ENCODE measurements at places on chromosomes 11 and 22.

DNA sequence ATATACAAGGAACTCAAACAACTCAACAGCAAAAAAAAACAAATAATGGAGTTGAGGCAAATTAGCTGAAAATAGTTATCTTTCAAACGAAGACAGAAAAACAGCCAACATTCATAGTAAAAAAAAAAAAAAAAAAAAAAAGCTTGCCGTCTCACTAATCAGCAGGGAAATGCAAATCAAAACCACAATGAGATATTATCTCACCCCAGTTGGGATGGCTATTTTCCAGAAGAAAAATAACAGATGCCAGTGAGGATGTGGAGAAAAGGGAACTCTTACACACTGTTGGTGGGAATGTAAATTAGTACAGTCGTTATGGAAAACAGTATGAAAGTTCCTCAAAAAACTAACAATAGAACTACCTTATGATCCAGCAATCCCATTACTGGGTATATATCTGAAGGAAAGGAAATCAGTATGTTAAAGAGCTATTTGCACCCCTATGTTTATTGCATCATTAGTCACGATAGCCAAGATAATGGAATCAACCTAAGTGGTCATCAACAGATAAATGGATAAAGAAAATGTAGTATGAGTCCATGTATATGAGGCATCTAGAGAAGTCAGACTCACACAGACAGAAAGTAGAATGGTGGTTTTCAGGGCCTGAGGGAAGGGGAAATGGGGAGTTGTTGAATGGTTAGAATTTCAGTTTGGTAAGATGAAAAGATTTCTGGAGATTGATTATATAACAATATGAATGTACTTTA is 56.0 kb downstream of the USP35 start:
- no peak for DNase-seq

DNA sequence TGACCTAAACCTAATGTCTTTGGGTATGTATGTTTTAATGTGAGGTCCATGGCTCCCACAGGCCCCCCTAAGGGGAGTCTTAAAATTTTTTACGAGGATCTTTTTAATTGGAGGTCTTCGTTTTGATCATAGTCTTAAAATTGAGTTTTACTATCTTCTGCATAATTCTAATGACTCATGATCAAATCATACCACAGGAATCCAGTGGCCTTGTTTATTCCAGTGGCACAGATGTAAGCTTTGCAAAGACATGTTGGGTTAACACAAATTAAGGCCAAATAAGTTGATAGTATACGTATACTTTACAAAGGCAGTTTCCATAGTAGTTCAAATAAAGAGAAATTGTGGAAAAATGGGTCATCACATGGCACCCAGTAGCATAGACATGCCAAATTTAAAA is 33.9 kb upstream of the FJX1 start:
- no peak for DNase-seq

DNA sequence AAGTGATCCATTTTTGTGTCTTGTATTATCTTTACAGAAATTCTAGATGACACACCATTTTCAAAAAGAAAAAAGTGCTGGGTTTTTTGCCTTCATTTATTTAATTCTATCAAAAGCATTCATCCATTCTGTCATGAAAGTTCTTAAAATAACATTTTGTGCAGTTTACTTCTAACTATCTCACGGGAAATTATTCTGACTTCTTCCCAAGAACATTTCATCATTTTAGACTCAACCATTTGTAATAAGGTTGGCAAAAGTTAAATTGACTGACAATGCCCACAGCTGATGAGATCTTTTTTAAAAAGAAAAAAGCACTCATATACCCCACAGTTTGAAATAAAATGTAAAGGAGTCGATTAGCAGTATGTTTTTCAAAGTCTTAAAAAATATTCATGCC is 68.5 kb downstream of the SBF2 start:
- no peak for DNase-seq

GRCh38 chr11:32573228-32573627 is 10.4 kb upstream of the EIF3M start:
- DNase-seq = no peak

DNA sequence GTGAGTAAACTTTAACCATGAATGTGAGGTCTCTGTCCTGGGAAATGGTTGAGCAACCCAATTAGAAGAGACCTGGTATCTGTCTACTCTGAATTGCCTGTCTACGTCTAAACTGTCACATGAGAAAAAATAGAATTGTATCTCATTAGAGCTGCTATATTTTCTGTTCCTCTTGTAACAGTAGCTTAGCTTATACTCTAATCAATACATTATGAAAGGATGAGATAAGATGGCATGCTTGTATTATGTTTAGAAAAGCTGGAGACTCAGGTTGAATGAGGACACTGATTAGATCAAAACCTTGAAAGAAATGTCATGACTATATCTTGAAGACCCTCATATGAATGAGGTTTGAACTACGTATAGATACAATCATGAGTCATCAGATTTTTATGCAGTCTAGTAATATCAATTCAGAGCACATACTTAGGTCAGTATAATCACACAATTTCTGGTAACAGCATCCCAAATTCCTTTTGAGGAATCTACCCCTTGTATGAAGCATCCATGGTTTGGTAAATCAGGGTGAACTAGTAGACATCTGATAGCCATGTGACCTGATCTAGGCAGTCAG is 561.5 kb upstream of the CHORDC1 start:
- no peak for DNase-seq

GRCh38 chr22:35930933-35931332 is 97.7 kb downstream of the RBFOX2 start:
- DNase-seq = no peak

DNA sequence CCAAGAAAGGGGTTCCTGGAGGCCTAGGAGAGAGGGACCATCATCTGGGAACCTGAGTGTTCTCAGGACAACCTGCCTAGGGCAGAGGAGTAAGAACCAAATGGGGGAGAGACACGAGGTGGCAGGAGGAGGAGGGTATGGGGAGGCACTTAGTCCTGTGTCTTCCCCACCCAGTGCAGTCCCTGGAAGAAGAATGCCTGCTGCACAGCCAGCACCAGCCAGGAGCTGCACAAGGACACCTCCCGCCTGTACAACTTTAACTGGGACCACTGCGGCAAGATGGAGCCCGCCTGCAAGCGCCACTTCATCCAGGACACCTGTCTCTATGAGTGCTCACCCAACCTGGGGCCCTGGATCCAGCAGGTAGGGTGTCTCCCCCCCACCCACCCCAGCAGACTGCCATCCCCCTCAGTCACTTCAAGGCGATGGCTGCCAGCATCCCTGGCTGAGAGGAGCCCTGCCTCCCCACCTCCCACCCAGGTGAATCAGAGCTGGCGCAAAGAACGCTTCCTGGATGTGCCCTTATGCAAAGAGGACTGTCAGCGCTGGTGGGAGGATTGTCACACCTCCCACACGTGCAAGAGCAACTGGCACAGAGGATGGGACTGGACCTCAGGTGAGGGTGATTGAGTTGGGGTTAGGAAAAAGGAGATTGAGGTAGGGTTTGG is 3.7 kb upstream of the INPPL1 start:
- no peak for DNase-seq

- DNase-seq = no peak
Measured at GRCh38 chr11:132127900-132128288, 757.5 kb downstream of the NTM start.

- no peak for DNase-seq
Measured at GRCh38 chr22:50257451-50258360, 3.8 kb downstream of the MAPK12 start.

- no peak for DNase-seq
Measured at GRCh38 chr11:2131371-2132236, 7.6 kb downstream of the IGF2 start.

DNA sequence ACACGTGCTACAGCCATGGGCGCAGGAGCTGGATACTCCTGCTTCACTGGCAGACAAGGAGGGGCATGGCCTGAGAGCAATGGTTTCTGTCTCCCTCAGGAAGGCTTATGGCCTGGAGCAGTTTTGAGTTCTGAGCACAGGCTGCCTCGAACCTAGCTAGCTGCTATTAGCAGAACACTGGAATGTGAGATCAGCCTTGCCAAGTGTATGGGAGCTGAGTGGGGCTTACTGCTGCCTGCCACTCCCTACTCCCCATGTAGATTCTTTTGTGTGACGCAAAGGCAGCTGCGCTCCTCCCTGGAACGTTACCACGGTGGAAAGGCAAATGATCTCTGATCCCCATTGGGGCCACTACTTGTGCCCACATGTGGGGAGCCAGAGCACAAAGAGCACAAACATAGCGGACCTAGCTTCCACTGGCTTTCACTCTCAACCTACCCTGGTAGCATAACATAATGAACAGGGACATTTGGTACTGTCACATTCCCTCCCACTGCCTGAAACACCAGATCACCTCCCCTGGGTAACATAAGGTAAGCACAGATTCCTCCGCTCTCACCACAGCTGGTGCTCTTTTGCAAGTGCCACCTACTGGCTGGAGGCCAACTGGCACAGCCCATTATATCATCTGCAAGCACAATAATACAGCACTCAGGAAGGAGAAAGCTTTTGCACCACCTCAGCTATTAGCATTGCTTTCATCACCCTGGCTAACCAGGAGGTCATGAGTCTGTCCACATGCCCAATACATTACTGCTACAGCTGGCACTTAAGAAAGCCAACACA is 84.6 kb upstream of the GUCY1A2 start:
- no peak for DNase-seq

GRCh38 chr22:46963672-46964545 is 201.5 kb downstream of the TBC1D22A start:
- DNase-seq = no peak

- DNase-seq = no peak
Measured at GRCh38 chr11:34972892-34973291, 56.5 kb downstream of the PDHX start.

GRCh38 chr11:102879801-102880200 is 5.0 kb upstream of the MMP12 start:
- no peak for DNase-seq

GRCh38 chr11:112511271-112511670 is 250.6 kb upstream of the PLET1 start:
- DNase-seq = no peak

DNA sequence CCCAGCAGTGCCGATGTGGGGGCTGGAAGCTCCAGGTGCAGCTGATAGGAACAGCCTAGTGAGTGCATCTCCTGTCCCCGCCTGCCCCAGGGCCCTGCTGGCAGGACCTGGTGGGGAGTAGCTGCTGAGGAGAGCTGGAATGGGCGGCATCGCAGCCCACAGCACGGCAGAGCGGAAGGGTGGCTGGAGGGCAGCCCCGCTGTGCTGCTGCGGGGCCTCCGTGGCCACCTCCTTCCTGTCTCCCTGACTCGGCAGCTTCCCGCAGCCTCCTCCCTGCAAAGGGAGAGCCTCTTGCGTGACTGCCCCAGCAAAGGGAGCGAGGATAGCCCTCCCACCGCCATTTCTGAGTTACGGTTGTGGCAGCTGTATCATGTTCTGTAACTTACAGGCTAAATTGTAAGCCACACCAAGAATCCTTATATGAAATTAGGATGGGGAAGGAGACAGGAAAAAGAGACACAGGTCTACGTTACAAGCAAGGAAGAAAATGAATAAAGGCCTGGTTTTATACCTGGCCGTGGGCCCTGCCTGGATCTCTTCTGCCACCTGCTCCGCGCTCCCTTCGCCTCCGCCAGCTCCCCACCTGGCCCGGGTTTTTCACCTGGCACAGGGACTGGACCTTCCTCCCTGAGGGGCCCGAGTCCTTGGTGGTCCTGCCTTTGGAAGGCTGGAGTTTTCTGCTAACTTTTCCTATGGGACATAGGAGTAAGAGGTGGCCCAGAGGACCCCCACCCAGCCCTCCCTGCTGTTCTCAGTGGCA is 10.0 kb downstream of the TPCN2 start:
- DNase-seq = no peak
